ENCODE measurements at places on chromosomes 4 and X.

DNA sequence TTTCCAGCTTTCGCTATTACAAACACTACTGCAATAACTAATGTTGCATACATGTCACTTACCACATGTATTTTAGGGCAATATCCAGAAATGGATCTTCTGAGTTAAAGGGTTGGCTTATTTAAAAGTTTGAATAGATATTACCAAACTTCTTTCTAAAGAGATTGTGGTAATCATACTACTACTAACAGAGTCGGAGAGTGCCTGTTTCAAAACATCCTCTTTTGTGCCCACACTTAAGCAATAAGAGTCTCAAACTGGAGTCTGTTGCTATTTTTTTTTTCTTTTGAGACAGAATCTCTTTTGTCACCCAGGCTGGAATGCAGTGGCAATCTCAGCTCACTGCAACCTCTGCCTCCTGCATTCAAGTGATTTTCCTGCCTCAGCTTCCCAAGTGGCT is 35.8 kb downstream of the FGFBP1 start:
- no peak for DNase-seq

DNA sequence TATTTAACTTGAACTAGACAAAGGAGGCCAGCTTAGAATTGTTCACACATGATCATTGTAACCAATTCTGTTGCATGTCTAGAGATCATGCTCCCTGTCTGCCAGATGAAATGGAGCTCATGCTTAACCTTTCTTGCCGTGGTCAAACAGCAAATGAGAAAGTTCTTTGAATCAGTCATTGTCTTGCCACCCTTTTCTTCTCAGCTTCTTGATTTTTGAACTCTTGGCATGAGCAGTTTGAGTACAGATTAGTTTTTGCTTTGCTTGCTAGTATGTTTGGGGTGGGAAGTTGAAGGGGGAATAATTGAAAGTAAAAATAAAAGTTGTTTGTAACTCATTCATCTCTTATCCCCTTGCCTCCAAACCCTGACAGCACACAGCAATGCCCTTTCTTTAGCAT is 4.7 kb downstream of the MTM1 start:
- no peak for DNase-seq

DNA sequence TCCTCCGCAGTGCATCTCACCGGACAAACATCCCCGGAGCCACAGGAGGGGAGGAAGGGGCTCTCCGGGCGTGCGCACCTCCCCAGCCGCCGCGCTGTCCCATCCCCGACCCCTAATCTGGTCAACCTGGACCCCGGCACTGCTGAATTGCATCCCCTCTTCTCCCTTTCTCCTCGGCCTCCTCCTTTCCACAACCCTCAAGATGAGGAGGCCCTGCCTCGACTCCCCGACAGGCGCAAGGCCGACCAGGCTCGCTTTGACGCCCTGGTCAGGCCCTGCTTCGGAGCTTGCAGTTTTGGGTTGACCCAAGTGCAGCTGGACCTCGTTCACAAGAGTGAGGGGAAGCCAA is 2.3 kb downstream of the PDGFRA start:
- no peak for DNase-seq

GRCh38 chr4:82666970-82667665 is 105.3 kb upstream of the TMEM150C start:
- no peak for DNase-seq

GRCh38 chrX:113644426-113644825 is 803.8 kb upstream of the AMOT start:
- no peak for DNase-seq

DNA sequence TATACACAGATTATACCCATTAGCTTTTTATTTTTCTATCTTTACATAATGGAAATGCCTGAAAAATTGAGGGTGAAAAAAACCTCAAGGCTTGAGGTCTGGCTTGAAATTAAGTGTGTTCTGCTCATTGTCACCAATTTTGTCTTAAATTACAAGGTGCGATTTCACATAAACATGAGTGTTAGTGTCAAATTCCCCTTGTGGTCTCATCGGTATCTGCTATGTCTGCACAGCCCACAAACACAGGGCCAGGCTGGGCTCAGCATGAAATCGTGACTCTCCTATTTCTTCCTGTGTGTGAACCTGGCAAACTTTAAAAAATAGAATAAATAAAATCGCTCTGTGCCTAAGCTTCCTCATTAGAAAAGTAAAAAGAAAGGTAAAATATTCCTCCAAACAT is 109.1 kb downstream of the CRLF2 start:
- DNase-seq = no peak

DNA sequence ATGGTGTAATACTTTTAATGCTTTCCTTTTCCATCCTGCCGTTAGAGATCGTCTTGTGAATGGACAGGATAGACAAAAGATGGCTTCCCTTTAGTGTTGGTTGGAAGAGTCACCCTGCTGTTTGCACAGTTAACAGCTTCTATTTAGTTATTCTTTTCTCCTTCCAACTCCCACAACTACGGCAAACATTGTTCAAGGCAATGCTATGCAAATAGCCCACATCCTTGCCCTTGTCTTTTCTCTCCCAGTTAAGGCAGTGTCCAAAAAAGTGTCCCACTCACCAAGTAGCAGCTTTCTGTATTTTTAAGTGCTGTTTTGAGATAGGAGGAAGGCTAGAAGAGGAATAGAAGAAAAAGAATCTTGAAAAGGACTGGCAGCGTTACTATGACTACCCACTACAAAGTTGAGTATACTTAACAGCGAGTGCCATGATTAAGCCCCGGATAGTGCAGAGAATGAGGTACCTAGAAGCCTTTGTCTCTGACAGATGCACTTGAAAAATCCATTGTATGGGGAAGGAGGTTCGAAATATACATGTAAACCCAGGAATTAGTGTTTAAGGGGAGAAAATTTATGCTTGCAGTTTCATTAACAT is 12.1 kb upstream of the RUFY3 start:
- DNase-seq = no peak

- no peak for DNase-seq
Observed at GRCh38 chr4:168978001-168978700, 31.9 kb downstream of the CBR4 start.

GRCh38 chrX:43266487-43266886 is 389.6 kb upstream of the MAOA start:
- DNase-seq = no peak

GRCh38 chr4:43373201-43373600 is 480.7 kb downstream of the GRXCR1 start:
- no peak for DNase-seq

DNA sequence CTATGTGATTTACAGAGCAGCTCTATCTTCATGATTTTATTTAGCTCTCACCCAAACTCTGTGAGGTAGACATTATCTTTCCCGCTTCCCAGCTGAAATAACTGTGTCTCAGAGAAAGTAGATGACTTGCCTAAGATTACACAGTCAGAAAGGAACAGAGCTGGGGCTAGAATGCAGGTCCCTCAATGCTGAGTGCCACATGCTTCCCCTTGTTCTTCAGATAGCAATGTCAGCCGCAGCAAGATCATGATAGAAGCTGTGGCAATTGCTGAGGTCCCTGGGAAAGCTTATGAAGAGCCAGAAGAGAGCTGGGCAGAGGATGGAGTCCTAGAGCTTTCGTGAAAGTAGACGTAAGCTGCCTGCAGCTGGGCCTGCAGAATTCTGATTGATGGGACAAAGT is 11.1 kb upstream of the GABRE start:
- no peak for DNase-seq

DNA sequence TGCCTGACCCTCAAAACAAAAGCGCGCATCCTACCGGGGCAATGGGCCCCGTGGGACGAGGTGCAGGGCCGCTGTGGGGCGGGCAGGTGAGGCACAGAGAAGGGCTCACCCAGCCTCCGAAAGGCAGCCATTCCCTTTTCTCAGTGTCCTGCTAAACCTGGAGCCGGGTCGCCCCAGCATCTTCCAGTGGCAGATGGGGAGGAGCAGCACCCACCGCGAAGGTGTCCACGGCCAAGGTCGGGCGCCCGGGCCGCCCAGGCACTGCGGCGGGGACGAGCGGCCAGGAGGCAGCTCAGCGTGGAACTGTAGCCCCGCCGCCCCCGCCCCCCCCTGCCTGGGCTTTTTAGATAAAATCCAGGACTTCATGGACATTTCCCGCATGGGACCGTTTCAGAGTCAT is 19.2 kb upstream of the TLR1 start:
- DNase-seq = no peak

GRCh38 chrX:20461002-20461401 is 194.3 kb upstream of the RPS6KA3 start:
- DNase-seq = no peak

- DNase-seq = no peak
Observed at GRCh38 chr4:150821641-150822040, 193.4 kb downstream of the LRBA start.

DNA sequence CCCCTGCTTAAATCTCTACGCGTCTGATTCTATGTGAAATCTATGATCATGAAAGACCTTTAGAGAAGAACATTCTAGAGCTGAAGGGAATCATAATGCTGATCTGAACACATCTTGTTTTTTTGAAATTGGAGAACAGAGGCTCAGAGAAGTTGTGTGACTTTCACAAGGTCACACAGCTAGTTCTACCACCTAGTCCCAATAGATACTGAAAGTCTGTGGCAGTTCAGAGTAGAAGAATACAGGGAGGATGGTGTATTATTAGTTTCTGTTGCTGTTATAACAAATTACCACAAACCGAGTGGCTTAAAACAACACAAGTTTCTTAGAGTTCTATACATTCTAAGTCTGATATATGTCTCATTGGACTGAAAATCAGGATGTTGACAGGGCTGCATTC is 14.5 kb downstream of the CYP2U1 start:
- DNase-seq = no peak

GRCh38 chr4:38086151-38086848 is 126.1 kb downstream of the PTTG2 start:
- no peak for DNase-seq

GRCh38 chr4:169253904-169254303 is 16.9 kb downstream of the SH3RF1 start:
- no peak for DNase-seq

- no peak for DNase-seq
Observed at GRCh38 chr4:173189117-173189693, 20.6 kb downstream of the GALNT7 start.

DNA sequence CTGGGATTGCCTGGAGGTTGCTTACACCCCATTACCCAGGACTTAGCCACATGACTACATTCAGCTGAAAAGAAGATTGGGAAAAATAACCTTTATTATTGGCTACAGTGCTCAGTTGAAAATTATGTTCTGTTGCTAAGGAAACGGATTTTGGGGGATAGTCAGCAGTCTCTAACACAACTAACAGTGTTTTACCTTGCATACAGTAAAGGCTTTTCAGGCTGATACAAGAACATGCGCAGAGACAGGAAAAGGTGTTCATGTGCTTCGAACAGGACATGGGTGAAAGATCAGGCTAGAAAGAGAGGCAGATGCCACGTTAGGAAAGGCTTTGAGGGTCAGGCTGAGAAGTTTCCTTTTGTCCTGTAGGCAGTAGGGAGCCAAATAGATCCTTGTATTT is 14.8 kb upstream of the RHOH start:
- DNase-seq = no peak

DNA sequence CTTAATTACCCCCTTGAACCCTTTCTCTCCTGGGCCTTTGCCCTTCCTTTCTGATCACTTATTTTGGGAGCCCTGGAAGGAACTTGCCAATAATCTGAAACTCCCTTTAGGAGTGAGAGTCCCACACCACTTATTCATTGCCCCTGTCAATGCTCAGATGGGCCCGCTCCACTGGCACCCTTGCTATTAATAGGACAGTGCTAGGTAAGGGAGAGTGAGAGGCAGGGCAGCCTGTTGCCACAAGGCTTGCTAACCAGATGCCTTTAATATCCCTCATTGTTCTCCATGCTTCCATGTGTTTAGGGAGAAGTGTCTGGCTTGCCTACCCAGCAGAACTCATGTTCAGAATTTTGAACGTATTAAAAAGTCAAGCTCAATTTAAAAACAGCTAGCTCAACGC is 1.7 kb upstream of the NHS start:
- DNase-seq = no peak
